ENCODE measurements at places on chromosomes 4 and X. TPM values are rescaled to one million over a fixed set of nuclear protein-coding genes. Genes with fewer than 3 reads are reported as not detected.

Gene RENBP
- total RNA-seq = 38.7 TPM

Gene TCEAL5
- not detected for total RNA-seq

Gene RGS12
- total RNA-seq = 29.2 TPM

Gene TMEM150C
- 5.3 TPM for total RNA-seq

Gene TMSB15C
- total RNA-seq = 8.8 TPM

Gene ZDHHC9
- total RNA-seq = 31.6 TPM

Gene BTK
- total RNA-seq = not detected

Gene USP26
- not detected for total RNA-seq

Gene FAT1
- 359 TPM for total RNA-seq

Gene ARHGEF38
- total RNA-seq = 0.75 TPM

Gene FAM9B
- not detected for total RNA-seq

Gene LRP2BP
- total RNA-seq = 0.07 TPM

Gene STBD1
- total RNA-seq = 7.4 TPM

Gene KLB
- 0.21 TPM for total RNA-seq
